ENCODE measurements at places on chromosomes 7 and 10.
A peak's percentile ranks its signal among the peaks of the same experiment; 100 is the strongest.

- no peak for DNase-seq
These were observed 2.4 kb upstream of the GLCCI1 start for GRCh38 chr7:7966141-7966734.

GRCh38 chr7:121195874-121196273 is 132.9 kb upstream of the WNT16 start:
- DNase-seq: no peak

DNA sequence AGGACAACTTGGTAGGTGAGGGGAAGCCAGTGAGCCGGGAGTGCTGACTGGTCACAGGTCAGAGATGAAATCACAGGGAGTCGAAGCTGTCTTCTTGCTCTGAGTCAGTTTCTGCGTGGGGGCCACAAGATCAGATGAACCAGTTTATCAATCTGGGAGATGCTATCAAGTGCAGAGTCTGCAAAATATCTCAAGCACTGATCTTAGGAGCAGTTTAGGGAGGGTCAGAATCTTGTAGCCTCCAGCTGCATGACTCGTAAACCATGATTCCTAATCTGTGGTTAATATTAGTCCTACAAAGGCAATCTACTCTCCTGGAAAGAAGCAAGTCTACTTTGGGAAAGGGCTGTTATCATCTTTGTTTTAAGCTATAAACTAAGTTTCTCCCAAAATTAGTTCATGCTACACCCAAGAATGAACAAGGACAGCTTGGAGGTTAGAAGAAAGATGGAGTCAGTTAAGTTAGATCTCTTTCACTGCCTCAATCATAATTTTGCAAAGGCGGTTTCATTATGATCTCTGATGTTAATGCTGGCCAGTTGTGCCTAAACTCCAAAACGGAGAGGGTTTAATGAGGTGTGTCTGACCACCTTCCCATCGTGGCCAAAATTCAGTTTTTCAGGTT is 8.4 kb upstream of the LMOD2 start:
- peak; percentile 32 for DNase-seq

DNA sequence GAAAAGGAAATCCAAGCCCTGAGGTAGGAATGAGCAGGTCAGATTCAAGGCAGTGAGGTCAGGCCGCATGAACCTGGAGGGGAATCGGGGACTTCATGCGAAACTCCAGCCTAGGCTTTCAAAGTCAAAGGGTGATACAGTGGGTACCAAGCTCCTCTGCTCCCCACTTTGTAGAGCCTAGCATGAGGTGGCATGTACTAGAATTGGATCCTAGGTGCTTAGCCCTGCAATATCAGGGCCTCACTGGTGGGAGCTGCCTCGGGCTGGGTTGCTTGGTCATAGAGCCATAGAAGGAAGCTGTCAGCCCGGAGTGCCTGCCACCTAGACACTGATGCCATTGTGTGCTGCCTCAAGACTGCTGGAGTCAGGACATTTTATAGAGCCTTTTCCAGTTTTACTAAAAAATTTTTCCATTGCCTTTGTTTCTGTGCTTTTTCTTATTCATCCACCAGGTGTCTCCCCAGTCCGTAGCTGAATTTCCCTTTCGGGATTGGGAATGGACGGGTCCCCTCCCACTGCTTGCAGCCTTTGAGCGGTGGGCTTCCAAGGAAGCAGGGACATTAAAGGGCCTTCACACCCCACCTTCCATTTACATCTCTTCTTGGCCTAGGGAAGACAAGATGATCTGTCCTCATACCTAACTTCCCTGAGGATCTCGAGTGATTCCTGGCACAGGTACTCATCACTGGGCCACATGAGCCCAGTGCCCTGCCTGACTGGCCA is 5.5 kb upstream of the LZTS2 start:
- peak; percentile 61 for DNase-seq

DNA sequence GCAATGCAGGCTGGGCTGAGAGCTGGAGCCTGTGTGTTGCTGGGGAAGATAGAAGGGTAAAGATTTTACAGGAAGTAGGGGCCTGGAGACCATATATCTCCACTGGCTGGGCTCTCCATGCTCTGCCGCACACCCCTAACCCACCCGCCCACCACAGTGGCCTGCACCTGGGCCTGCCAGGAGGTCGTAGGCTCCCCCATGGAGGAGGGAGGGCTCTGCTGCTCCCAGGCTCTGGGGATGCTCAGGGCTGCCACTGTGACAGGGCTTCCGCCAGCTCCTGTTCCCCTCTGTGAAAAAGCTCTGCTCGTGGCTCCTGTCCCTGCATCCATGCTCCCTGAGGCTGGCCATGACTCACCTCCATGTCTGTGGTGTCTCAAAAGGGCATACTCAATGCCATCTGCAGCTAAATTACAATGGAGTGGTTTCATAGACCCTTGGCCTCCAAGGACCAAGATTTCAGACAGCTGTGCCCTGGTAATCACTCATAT is 106.0 kb downstream of the CXCL12 start:
- peak; percentile 25 for DNase-seq

GRCh38 chr7:29806208-29806994 is at the start of gene WIPF3:
WIPF3 (plus strand) TSS chr7:29806508; CDS start chr7:29834725, 28,217 bp downstream.
- no peak for DNase-seq

DNA sequence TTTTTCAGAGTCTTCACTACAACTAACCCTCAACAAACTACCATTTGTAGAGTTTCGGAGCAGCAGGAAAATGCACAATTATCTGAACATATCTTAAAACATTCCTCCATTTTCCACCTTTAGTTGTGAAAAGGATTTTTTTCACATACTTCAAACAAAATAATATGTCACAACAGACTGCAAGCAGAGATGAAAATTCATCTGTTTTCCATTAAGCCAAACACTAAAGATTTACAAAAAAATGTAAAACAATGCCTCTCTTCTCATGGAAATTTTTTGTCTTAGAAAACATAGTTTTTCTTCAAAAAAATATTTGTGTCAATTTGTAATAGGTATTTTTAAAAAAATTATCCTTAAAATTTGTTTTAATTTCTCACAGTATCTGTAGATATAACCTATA is 98.9 kb downstream of the ARHGAP12 start:
- DNase-seq: no peak

DNA sequence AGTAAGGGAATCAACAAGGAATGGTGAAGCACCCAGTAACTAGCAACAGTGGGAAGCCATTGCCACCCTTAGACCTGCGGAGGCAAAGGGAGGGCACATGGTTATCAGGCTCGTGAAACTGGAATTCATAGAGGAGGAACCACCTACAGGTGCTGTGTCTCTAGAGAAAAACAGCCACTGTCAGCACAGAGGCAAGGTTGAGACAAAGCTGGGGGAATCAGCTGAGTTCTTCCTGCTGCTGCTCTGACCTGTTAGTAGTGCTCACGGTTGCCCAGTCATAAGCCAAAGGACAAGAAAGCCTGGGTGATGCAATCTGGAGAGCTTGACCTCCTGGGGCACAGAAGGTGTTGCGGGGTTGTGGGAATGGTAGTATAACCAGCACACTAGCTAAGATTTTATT is 110.1 kb downstream of the TPST1 start:
- DNase-seq: no peak

- DNase-seq: peak; percentile 90
These were observed 27.2 kb upstream of the MSRB2 start for GRCh38 chr10:23067939-23068775.

- no peak for DNase-seq
These were observed 388 bp downstream of the CNOT4 start for GRCh38 chr7:135509589-135509838.

All from fibroblast of the aortic adventitia (primary cell).